IMR-90 (cell line): ENCODE measurements at places on chromosomes 12 and 14. TPM values are rescaled to one million over a fixed set of nuclear protein-coding genes. Genes with fewer than 3 reads are reported as not detected.

GRCh38 chr12:1576410-1577241 is 17.8 kb downstream of the FBXL14 start:
- peak; percentile 85 for DNase-seq

DNA sequence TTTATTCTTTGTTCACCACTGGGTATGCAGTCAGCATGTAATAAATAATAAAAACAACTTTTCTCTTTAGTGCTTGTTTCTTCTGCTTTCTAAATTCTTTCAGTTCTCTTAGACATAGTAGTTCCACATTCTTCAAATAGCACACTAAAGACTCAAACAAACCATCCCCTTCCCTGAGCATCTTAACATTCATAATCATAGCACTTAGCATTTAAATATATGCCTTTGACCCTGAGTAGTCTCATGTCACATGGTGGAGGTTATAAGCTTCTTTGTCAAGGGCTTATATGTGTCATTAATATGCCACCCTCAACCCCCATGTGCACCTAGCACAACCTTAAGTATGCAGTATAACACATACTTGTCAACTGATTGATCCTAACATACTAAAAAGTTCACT is 212.7 kb downstream of the PHLDA1 start:
- peak; percentile 55 for DNase-seq

DNA sequence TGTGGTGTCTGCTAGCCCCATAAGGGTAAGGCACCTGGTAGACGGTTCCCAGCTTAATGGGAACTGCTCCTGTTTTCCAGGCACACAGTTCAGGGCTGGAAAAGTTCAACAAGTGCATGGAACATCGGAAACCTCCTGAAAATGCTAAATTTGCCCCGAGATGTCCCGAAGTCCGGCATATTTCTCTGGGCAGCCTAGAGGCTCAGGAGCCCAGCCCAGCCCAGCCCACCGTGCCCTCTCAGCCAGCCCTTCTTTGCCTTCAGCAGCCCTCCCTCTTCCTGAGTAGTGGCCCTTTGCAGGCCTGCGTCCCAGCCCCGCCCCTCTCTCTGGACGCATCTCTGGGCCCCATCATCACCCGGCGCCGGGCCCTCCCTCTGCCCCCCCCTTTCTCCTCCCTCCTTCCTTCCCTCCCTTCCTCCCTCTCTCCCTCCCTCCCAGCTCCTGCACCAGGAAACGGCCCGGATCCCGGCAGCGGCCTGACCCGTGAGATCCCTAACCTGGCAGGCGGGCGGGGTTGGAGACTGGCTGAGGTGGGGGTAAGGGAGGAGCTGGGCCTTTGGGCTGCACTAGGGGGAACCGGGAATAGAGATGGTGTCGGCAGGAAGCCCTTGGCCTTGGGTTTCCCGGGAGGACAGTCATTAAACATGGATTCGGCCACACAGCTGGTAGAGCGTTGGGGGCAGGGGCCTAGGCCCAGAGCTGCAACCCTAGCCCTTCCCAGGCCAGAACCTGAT is at the start of gene BCL2L2:
BCL2L2 (plus strand) TSS at position 422 of the 734 bp plus-strand sequence. CDS start 935 bp downstream, outside the sequence.
- peak; percentile 84 for DNase-seq

- no peak for DNase-seq
These were observed 6.7 kb upstream of the PPP4R3A start for GRCh38 chr14:91516663-91517388.

DNA sequence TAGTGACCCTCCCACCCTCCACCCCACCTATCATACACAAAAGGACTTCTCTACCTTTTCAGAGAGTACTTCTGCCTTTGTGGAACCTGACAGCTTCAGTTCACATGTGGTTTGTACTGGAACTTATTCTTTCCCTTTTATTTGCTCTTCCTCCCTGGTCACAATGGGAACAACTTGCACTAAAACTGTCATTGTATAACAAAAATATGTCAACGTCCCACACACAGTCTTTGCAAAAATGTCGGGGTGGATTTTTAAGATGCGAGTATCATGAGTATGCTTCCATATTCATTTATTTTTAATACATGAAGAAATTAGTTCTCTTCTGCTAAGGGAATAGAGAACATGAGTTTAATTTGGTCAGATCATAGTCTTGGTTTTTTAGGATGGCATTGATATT is 45.6 kb upstream of the NELL2 start:
- DNase-seq, result no peak

DNA sequence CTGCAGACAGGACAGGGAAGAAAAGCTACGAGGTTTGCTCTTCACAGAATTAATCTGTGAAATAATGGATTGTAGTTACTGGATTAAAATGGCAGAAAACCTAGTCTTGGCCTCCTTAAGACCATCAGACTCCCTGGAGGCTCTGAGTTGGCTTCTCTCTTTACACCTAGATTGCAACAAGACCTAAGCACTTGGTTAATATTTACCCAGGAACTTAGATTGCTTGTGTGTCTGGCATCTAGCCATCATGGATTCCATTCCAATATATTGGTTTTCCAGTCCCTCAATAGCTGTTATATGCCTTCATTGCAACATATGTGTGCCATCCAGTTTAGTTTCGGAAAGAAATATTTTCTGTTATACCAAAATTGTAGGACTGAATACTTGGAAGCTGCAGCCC is 1.9 kb upstream of the GTF2A1 start:
- DNase-seq, result no peak

GRCh38 chr14:103871596-103872480 is 24.5 kb upstream of the PPP1R13B start:
- no peak for DNase-seq

DNA sequence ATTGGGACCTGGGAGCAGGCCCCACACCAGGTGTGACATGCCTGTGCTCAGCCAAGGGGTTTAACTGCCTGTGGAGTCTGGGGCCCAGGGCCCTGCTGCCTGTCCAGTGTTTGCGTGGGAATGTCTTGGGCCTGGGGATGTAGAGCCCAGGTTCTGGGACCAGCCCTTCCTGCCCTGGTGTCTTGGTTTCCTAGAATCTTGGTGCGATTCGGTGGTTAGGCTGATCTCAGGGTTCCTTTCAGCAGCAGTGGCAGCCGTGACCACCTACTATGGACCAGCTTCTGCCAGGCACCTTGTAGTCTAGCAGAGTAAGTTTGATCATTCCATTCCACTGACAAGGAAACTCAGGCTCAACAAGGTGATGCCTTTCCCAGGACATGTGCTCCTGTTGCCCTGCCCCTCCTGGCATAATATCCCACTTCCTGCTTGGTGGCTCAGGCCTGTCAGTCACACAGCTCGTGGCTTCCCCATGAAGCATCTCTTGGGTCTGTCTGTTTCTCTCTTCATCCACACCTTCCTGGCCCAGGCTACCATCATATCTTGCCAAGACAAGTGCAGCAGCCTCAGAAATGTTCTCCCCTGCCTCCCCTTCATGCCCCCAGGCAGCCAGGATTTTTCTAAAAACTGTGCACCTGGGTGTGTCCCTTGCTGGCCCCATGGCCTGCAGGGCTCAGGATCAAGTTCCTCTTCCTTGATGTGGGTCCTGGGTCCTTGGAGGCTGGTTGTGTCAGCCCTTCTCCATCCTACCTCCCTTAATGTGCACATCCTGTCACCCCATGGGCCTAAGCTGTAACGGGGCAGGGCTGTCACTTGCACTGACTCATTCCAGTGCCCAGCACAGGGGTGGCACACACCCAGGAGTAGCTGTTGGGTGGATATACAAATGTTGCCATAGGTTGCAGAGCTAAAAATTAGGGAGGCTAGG is 101.6 kb downstream of the SLC25A47 start:
- no peak for DNase-seq

- DNase-seq, result no peak
These were observed at the start of gene SOCS2 for GRCh38 chr12:93571925-93572711. SOCS2 (plus strand) TSS chr12:93572675; CDS start chr12:93572898, 223 bp downstream.

GRCh38 chr12:128449146-128449894 is 182.3 kb downstream of the TMEM132C start:
- DNase-seq, result no peak

DNA sequence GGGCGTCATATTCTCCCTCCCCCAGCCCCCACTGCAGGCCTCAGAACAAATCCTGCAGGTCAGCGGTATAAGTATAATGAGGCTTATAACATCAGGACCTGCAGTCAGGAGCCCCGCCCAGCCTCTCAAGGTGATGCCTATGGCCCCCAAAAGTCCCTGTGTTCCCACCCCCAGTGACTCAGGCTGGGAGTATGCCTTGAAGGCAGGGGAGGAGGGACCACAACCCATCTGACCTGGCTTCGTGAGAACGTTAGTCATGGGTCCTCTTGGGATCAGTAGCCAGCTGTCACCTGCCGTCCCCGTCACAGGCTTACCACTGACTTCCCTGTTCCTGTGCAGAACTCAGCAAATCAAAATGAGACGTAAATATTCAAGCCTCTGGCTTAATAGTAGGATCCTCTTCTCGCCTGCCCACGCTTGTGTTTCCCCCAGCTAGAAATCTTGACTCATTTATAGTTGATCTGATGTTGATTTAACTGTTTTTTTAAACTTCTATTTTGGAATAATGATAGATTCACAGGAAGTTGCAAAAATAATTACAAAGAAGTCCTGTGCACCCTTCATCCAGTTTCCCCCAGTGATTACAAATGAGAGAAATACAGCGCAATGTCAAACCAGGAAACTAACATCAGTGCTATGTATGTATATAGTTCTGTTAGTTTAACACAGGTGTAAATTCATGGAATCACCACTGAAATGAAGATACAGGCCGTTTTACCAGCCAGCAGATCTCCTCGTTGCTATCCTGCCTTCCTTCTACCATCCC is 107.5 kb downstream of the ADGRD1 start:
- no peak for DNase-seq

- DNase-seq, result peak; percentile 72
These were observed 24.1 kb upstream of the UBC start for GRCh38 chr12:124938587-124938986.

DNA sequence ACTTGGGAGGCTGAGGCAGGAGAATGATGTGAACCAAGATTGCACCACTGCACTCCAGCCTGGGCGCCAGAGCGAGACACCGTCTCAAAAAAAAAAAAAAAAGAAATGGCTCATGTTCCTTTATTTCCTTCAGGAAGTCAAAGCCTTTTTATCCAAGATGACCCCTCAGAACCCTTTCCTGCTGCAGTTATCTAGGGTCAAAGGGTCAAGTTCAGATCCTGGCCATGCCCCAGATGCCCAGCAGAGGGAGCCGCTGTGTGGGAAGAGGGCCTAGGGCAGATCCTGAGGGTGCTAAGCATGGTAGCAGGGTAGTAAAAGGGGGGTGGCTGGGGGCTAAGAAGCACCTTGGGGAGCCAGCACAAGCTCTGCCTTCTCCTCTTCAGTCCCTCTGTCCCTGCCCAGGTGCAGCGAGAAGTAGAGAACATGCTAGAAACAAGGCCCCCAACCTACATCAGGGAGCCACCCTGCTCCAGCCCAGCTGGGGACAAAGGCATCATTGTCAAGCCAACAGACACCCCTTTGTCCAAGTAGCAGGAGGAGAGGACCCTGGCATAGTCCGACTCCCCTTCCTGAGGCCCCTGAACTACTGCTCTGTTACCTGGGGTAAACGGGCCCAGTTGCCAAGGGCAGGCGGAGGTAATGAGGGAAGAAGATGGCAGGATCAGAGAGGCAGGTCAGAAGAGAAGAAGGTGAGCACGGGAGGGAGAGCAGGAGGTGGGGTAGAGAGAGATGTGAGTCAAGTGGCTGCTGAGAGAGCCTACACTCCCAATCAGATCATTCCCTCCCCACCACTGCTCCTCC is 6.5 kb downstream of the NFE2 start:
- DNase-seq, result no peak

DNA sequence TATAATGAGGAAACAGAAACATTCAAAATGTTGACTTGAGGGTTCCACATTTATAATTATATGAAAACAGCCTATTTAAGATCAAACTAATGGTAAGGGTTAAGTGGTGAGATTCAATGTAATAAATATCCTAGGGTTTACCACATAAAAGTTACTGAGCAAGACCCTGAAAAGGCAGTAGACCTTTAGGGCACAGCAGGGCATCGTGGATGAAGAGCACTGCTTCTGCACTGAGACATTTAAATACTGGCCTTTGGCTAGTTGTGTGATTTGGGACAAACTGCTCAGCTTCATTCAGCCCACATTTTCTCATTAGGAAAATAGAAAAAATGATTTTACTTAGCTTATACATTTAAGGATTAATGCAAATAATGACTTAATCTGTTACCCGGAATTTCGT is 42.0 kb downstream of the CNTN1 start:
- DNase-seq, result no peak

COA8 gene
- 18.5 and 21.1 TPM in 2 replicates for polyA plus RNA-seq

ACSM4 gene
- not detected in 2 replicates for polyA plus RNA-seq

CLEC2A gene
- polyA plus RNA-seq, result not detected in 2 replicates

CMTM5 gene
- 0.07 and 0.11 TPM in 2 replicates for polyA plus RNA-seq

TCL1A gene
- polyA plus RNA-seq, result not detected in 2 replicates

P2RX7 gene
- 0.07 and 0.16 TPM in 2 replicates for polyA plus RNA-seq

EGLN3 gene
- 0.03 and 0.10 TPM in 2 replicates for polyA plus RNA-seq
